Type B pancreatic cell (in vitro differentiated cells): ENCODE measurements at places on chromosomes 11 and 22. TPM values are rescaled to one million over a fixed set of nuclear protein-coding genes. Genes with fewer than 3 reads are reported as not detected.

The PLAAT3 gene
- total RNA-seq: 55.6 and 65.4 TPM in 2 replicates

The NPTXR gene
- 5.9 and 6.9 TPM in 2 replicates for total RNA-seq

The FGF4 gene
- total RNA-seq: 0.22 TPM in 1 of 2 replicates, not detected in the other

The MRGPRF gene
- 0.43 and 1.4 TPM in 2 replicates for total RNA-seq

The CDC42BPG gene
- total RNA-seq: 20.1 and 47.7 TPM in 2 replicates

The TMEM191C gene
- total RNA-seq: 6.8 and 20.2 TPM in 2 replicates
